ENCODE measurements at places on chromosomes 5 and 9.

- no peak for DNase-seq
Observed at GRCh38 chr9:34084562-34084961, 35.9 kb upstream of the UBAP2 start.

- no peak for DNase-seq
Observed at GRCh38 chr5:149841851-149842793, 102.5 kb downstream of the PDE6A start.

DNA sequence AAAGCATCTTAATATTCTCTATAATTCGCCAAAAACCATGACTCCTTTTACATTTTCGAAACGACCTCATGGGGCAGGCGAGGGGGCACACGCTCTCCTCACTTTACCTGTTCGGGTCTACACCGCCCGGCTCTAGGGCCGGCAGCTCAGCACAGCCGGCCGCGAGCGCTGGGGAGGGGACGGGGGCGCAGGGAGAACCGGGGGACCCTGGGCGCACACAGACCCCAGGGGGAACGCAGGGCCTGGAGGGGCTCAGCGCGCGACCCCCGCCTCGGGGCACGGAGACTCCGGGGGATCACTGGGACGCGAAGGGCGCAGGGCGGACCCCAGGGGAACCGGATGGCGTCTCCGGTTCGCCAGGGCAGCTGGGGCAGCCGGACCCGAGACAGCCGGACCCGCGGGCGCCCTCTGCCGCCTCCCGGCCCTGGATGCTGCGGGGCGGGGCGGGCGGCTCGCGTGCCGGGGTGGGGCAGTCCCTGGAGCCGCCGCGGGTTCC is at the start of gene AHRR:
TSS of gene AHRR (plus strand) at position 485 of the 496 bp plus-strand sequence. CDS start 22,189 bp downstream, outside the sequence.
- peak; percentile 47 for DNase-seq

GRCh38 chr9:2545881-2546490 is 75.6 kb upstream of the VLDLR start:
- DNase-seq, result no peak

DNA sequence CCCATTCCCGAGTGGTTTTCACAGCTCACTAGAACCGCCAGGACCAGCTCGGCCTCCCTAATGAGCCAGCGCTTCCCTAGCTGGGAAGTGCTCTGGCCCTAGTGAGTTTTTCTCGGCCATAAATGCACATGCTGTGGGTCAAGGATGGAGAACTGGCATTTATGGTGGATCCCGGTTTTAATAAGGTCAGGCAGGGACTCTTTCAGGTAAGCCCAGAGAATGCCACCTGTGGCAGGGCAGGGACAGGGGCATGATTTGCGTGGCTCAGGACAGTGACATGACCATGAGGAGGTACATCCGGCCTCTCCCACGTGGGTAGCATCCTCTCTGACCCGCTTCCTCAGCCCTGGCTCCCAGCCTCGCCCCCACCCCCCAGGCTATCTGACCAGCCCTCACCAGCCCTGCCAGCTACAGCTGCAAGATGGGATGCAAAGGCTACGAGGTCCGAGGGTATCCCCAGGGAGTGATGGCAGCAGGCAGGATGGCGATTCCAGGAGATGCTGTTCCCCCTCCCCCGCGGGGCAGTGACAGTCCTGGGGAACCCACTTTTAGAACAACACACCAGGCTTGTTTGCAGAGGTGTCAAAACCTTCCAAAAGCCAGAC is 60.3 kb upstream of the ADAMTS2 start:
- DNase-seq, result no peak

- no peak for DNase-seq
Observed at GRCh38 chr5:58872670-58873273, 289.9 kb downstream of the RAB3C start.

DNA sequence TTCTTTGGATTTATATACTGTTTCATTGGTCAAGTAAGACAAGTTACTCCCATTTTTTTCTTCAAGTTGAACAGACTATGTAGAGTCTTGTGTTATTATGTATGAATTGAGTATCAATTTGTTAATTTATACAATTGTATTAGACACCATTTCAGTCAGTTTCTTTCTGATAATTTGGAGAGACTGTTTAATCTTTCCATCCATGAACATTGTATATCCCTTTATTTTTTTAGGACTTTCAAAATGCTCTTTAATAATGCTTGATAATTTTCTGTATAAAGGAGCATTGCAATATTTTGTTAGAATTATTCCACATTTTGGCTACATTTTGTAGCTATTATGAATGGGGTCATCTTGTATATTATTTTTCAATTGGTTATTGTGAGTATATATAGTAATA is 69.1 kb upstream of the PJA2 start:
- DNase-seq, result no peak

GRCh38 chr5:6084376-6084775 is 294.0 kb downstream of the MED10 start:
- no peak for DNase-seq

GRCh38 chr9:96158147-96158546 is 143.8 kb downstream of the HSD17B3 start:
- no peak for DNase-seq

DNA sequence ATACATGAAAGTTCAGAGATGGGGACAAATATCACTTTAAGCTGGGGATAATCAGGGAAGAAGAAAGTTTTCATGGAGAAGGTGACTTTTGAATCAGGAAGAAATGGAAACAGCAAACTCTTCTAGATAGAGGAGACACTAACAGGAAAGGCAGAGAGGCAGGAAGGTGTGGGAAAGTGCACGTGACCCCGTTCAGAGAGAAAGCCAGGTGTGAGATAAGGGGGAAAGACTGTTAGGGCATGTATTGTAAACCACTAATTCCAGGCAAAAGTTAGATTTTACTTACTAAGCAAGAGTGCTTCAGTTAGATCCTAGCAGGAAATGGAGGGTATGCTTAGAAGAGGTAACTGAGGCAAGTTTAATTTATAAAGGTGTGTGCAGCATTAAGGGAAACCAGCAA is 58.5 kb downstream of the PDCD1LG2 start:
- DNase-seq, result no peak

DNA sequence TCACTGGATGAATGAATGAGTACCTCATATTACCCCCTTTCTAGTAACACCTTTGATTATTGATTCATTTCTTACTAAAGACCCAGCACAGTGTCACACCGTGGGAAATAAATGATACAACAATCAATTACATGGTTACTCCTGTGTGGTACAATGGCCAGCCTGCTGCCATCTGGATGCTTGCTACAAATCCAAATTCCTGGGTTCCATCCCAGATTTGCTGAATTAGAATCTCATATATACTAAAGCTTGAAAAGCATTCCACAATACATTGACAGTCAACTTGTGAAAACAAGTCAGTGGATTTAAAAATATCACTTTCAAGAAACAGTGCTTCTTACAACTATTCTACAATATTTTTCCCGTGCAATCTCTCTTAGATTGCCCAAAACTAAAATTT is 989.3 kb downstream of the PTPRD start:
- DNase-seq, result no peak

DNA sequence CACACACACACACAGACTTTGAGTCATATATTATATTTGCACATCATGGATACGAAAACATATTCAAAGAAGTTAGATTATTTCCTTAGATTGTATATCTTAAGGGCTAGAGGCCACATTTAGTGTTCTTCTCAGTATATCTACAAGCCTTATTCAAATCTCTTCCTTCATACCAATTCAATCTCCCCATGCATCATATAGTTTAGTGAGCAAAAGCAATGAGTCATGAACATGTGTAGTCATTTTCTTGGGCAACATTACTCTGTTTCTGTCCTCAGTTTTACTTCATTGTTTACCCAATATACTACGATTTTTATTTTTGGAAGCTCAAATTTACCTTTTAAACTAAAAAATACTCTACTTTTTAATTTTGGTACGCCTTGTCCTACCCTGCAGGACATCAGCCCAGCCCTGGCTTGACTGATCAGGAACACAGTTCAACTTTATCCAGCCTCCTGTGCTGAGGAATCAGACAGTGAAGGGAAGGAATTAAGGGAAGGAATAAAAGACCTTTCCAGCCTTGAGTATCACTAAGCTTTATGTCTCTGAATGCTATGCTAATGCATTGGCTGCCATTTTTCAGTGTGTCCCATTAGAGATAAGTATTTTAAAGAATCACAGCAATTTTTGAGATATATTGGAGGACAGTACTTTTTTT is 101.7 kb upstream of the FST start:
- peak; percentile 72 for DNase-seq

DNA sequence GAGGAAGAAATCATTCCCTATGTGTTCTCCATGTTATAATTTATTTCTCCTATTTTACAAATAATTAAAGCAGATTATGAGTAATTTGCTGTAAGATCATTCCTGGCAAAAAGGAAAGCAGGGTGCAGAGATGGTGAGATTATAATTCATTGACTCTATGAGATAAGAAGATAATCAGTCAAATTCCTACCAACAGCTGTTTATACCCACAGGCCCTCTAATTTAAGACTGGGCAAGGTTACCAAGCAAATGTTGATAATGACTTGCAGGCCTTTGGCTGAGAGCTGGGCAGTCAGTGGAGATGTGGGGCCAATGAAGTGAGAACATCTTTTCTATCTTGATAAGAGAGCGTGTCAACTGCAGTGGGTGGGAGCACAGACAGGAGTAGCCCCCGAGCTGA is 222.7 kb downstream of the ICE1 start:
- DNase-seq, result no peak

DNA sequence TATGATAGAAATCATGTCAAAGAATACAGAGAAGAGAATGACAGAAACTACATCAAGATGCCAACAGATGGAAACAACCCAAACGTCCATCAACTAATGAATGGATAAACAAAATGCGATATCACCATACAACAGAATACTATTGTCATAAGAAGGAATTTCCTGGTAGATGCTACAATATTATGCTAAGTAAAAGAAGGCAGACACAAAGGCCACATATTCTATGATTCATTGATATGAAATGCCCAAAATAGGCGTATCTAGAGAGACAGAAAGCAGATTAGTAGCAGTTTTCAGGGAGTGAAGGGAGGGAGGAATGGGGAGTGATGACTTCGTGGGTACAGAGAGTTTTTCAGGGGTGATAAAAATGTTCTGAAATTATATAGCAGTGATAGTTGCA is 58.3 kb upstream of the AKNA start:
- peak; percentile 3 for DNase-seq

DNA sequence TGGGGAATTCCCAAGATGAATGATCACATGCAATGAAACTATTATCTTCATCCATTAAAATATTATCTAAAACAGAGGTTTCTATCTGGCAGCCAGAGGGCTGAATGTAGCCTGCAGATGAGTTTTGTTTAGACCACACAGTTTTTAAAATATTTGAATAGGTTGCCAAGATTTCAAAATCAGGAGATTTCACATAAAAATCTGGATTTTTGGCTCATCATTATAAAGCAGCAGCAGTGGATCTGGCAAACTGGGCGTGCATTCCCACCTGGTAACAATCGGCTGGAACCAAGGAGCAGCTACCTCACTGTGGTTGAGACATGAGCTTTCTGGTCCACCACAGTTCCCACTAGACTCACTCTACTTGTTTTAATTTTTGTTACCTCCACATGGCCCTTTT is 155.1 kb downstream of the BNC2 start:
- DNase-seq, result no peak

DNA sequence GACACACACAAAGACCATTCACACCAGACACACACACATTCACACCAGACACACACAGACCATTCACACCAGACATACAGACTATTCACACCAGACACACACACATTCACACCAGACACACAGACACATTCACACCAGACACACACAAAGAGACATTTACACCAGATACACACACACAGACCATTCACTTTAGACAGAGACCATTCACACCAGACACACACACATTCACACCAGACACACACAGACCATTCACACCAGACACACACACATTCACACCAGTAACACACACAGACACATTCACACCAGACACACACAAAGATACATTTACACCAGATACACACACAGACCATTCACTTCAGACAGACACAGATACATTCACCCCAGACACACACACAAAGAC is 29.0 kb upstream of the FCN1 start:
- DNase-seq, result no peak

DNA sequence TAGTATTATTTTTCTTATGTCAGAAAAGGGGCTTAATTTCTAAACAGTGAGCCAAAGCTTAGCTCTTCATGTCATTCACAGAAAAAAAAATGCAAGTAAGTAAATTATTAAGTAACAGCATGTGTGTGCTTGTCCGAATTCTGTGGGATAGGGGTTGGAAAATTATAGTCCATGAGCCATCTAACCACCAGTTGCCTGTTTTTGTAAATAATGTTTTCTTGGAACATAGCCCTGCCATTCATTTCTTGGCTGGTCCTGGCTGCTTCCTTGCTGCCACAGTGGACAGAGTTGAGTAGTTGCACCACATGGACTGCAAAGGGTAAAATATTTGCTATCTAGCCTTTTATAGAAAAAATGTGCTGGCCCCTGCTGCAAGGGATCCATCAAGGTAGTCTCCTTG is 513.7 kb upstream of the WWC1 start:
- peak; percentile 23 for DNase-seq

DNA sequence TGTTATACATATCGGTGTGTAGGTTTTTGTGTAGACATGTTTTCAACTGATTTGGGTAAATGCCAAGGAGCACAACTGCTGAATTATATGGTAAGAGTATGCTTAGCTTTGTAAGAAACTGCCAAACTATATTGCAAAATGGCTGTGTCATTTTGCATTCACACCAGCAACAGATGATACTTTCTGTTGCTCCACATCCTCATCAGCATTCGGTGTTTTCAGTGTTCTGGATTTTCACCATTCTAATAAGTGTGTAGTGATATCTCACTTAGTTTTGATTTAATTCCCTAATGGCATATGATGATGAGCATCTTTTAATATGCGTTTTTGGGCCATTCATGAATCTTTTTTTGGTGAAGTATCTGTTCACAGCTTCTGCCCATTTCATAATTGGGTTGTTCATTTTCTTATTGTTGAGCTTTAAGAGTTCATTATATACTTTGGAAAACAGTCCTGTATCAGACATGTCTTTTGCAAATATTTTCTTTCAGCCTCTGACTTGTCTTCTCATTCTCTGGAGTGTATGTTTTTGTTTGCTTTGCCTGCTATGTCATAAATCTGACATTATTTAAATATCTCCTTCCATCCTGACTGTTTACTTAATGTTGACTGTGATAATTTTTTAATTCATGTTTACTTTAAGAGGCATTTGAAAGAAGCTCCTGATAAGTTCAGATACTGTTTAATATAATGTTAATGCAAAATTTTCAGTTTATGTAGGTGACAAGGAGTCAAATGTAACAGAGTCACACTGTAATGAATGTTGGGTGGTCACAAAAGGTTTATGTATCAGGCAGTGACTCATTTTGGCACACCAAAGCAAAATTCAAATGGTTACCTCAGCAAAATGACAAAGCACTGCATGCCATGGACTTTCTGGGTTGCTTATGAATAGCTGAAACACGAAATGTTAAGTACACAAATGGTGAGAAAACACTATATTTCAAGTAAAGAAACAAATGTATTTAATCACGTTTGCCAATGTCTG is 181.1 kb upstream of the DAB2 start:
- DNase-seq, result peak; percentile 50

GRCh38 chr5:23579566-23579965 is 72.2 kb downstream of the PRDM9 start:
- no peak for DNase-seq

DNA sequence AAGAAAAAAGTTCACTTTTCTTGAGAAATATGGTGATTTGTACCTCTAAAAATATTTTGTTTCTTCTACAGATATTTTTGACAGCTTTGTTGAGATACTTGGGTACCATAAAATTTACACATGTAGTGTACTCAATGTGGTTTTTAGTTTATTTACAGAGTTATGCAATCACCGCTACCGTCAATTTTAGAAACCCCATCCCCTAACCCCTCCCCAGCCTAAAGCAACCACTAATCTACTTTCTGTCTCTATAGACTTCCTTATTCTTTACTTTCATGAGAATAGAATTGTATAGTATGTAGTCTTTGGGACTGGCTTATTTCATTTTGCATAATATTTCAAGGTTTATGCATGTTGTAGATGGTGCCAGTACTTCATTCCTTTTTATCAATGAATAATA is 45.0 kb upstream of the TDRD7 start:
- no peak for DNase-seq

All from astrocyte of the spinal cord (primary cell).